ENCODE measurements at places on chromosomes 2 and 18. TPM values are rescaled to one million over a fixed set of nuclear protein-coding genes. Genes with fewer than 3 reads are reported as not detected.
A peak's percentile ranks its signal among the peaks of the same experiment; 100 is the strongest.

KCNJ13 gene
- not detected for total RNA-seq

PLA2R1 gene
- 0.34 TPM for total RNA-seq

DNA sequence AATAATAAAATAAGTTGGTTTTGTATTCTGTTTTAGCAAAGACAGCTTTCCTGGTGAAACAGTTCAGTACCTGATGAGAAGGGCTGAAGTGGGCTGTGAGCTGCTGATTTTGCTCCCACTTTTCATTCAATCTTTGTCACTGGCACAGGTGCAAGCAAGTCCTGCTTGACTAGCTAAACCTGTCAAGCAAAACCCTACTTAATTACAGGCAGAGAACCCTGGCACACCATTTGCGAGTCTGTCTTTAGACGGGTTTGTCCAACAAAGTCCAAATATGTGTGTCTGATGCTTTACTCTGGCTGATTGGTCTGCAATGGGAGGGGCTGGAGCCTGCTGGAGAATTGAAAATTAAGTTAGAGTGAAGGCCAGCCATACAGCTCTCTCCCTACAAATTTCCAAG is 267.2 kb downstream of the EPHA4 start:
- no peak for DNase-seq

- no peak for DNase-seq
Observed at GRCh38 chr2:126828491-126828890, 70.2 kb upstream of the TEX51 start.

GRCh38 chr2:226187616-226188015 is 612.0 kb downstream of the IRS1 start:
- DNase-seq = no peak

DNA sequence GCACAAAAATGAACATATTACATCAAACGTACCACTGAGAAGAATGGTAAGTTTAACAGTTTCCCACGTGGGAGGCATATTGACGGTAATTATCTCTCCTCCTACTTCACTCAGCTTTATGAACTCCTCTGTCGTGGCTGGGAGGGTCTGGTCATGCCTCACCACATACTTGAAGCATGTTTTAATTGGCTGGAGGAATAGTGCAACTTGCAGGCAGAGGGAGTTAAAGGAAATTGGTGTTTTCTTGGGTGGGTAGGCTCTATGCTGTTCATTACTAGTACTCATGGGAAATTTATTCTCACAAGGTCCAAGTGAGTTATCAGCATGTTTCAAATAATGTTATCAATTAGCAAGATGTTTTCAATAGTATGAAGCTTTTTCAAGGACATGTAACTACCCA is 767.0 kb downstream of the PLCL1 start:
- DNase-seq = no peak

DNA sequence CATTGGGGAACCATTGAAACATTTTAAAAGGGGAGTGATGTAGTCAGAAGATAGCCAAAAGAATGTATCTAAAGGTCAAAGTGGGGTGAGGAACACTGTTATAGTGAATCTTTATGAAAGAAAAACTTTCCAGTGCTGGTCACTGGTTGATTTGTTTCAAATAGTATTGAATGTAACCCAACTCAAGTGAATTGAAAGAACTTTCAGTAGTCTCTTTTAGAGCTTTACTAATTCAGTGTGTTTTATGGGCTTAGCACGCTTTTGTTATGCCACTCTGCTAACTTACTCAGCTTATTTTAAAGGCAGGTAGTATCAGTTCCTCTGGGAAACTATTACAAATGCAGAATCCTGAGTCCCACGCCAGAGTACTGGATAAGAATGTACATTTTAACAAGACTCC is 57.3 kb downstream of the GTF2A1L start:
- no peak for DNase-seq

- no peak for DNase-seq
Observed at GRCh38 chr18:70382017-70382416, 93.2 kb downstream of the SOCS6 start.

DNA sequence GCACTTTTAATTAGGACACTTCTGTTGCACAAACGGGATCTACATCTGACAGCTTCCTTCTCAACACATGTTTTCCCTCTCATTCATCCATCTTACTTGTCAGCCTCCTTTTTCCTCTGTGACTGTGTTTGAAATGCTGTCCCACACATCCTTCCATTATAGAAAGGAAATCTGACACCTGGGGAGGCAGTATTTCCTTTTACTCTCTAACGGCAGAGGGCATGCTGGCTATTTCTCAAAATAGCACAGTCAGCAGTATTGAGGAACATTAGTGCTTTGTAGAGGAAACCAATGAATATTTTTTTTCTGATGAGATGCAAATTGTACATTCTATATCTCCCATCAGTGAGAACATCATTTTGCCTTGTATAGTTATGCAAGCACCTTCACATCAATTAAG is 668.7 kb downstream of the SLC4A3 start:
- no peak for DNase-seq

DNA sequence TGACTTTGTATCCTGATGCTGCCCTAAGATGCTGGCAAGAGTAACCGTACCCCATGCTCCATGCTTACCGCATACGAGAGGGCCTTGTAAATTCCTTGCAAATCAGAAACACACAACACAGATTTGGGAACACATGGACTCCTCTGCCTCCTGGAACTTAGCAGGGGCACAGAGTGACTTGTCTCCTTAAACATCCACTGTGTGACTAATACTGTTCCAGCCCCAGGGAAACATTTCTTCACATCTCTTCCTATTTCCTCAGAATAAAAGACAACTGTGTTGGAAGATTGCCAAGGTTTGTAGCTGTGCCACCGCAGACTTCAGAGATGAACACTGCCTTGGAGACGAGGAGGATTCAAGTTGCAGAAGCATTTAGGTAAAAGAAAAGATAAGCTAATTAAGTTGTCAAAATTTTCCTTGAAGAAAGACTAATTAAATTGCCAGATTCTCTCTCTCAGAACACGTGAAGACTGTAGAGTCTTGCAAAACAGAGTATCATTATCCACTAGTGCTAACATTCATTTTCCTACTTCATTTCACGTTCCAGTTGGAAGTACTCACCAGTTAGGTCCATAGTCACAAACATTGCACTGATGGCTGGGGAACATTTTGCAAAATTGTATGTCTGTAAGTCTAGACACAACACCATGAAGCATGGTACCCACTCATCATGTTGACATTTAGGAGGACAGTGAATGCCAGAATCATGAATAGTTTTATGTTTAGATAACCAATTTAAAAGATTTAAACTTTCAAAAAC is 188.8 kb downstream of the TSN start:
- no peak for DNase-seq

DNA sequence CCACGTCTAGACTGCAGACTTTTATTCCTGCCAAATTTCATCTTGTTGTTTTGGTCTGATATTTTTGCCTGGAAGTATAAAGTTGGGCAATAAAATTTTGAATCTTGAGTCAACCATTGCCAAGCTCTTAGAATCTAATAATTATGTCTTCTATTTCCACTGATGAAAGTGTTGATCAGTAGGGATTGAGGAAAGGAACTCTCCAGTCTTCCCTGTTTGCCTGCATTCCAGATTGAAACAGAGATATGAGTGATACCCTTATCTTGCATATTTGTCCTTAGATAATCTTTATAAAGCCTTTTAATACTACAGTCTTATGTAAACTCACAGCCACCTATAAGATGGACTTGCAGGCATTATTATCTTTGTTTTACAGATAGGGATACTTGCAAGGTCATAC is 45.5 kb upstream of the UBE2E3 start:
- DNase-seq = no peak

DNA sequence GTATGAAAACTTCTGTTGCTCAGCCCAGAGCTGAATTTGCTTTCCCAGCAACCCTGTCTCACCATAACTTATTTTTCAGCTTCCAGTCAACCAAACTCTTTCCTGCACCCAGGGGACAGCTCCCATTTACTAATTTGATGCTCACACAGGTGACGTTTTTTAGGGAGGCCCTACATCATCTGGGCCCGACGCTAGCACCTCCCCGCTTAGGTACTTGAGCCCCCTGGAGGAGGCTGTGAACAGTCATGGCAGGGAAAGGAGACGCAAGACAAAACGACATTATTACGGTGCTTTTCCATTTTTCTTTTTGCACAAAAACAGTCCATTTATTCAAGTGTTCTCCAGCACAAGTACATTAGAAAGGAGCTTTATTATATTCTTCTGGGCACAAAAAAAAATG is 59.2 kb upstream of the POMC start:
- DNase-seq = no peak

ASIC4 gene
- total RNA-seq = 5.4 TPM

DNA sequence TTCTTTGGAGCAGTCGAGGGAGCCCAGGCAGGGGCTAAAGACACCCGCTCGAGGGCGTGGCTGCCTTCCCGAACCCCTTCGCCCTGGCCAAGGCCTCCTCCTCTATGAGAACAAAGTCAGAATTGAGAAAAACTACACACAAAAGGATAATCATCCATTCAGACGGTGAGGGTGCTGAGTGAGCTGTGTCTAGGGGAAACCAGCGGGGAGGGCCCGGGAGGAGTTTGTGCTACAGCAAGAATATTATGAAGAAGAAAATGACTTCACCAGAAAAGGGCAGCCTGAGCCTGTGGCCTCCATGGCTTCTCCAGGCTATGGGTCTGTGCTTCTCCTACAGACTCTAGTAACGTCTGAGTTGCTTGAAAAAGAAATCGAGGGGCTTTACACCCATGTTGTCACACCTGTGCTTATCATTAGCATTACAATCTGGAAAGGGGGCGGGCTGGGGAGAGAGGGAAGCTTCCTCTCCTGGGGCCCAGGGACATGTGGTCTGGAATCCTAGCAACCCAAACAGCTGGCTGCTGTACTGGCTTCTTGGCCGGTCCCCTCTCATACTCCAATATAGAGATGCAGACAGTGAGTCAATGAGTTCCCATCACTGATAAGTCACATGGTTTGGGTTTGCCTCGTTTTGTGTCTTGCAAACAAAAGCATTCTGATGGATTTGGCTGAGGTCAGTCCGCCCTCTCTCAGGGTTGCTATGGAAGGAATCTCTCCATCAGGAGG is 52.0 kb upstream of the ARL4C start:
- no peak for DNase-seq

DNA sequence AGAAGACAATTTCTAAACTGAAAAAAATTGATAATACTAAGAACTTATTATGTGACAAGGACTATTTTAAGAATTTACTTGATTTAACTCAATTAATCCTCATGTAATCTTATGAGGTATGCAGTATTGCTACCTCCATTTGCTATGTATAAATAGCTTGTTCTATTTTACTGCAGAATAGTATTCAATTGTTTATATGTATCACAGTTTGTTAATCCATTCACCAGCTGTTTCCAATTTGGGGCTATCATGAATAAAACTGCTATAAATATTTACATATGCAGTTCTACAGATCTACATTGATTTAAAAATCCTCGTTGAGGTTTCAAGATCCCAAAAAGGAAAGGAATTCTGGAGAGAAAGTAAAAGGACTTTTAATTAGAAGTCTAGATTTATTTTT is 54.8 kb upstream of the DOCK10 start:
- no peak for DNase-seq

DNA sequence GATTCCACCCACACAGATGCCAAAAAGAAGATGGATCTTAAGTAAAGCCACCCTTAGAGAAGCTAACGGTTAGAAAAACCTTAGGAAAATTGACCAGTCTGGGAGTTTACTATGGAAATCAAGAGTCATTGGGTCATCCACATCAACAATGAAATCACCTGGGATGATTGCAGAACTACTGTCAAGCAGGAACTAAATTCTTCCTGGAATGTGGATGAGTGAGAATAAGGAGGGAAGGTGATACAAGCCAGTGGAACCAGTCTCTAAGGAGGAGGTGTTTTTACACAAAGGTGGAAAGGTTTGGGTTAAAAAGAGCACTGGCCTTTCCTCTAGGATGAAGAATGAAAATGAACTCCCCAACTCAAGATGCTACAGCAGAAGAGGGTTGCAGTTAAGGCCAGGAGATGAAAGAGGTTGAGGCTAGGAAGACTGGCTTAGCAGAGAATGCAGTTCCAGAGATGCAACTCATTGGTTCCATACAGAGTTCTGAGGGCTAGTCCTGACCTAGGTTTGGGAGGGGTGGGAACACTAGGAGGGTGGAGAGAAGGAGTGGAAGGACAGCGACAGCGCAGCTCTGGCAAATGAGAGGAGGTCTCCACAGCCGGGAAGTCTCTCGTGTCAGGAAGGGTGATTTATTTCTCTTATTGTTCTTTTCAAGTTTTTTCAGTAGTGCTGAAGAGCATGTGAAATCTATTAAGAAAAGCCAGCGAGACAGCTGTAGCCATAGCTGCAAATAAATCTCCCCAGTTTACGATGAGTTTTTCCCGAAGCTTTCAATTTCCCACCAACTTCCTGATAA is 27.7 kb upstream of the KDM3A start:
- DNase-seq = no peak

DNA sequence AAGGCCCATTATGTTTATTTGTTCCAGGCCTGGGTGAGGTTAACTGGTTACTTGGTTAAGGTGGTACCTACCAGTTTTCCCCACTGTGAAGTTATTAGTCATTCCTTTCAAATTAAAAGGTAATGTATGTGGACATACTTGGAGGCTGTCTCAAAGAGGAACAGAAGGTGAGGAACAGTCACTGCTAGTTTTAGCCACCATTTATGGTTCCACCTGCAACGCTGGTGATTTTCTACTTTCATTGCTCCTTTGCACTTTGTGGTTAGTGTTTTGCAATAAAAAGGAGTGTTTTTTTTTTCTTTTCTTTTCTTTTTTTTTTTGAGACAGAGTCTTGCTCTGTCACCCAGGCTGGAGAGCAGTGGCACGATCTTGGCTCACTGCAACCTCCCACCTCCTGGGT is 6.1 kb upstream of the ST6GAL2 start:
- DNase-seq = no peak

GRCh38 chr18:53101536-53102105 is 761.6 kb downstream of the DCC start:
- no peak for DNase-seq

DNA sequence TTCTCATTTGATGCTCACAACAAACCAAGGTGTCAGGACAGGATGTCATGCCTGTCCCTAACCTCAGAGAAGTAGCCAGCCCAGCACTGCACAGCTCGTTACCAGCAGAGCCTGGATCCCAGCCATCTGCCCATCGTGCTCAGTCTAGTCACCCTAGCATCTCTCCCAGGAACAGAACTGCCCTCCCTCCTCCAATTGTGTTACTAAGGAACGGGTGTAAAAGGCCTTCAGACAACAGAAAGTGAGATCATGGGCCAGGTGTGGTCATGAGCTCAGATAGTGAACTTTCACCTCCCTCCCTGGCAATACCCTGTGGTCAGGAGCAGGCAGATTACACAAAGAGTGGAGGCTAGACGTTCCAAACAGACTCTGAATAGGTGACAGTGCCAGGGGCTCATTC is 111.8 kb upstream of the PPP1CB start:
- DNase-seq = no peak

GRCh38 chr2:8680822-8681760 is 765 bp upstream of the ID2 start:
- DNase-seq = peak; percentile 60

DSC1 gene
- not detected for total RNA-seq

GRCh38 chr2:15827001-15827400 is 113.3 kb upstream of the MYCN start:
- DNase-seq = no peak

NOSTRIN gene
- not detected for total RNA-seq

DNA sequence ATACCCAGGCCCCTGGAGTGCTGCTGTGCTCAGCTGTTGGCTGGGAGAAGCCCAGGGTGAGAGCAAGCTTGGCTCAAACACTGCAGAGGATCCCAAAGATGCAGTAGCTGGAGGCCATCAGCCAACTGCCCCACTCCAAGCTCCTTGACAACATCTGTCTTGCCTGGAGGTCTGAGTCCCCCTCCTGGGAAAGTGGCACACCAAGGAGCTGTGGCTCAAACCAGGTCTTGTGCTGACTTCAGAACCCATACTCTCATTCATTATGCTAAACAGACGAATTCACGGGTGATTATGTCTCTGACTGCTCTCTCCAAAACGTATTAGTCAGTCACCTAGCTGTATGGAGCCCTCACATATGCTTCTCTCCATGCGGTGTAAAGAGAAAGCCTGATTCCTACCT is 206.1 kb downstream of the TTC32 start:
- DNase-seq = no peak
